Stimulated activated CD4-positive, alpha-beta T cell treated with anti-CD3 and anti-CD28 coated beads, TNF-alpha, amount 100 ng/mL, for 48 hours (primary cell): ENCODE measurements at places on chromosomes 16 and 17.

DNA sequence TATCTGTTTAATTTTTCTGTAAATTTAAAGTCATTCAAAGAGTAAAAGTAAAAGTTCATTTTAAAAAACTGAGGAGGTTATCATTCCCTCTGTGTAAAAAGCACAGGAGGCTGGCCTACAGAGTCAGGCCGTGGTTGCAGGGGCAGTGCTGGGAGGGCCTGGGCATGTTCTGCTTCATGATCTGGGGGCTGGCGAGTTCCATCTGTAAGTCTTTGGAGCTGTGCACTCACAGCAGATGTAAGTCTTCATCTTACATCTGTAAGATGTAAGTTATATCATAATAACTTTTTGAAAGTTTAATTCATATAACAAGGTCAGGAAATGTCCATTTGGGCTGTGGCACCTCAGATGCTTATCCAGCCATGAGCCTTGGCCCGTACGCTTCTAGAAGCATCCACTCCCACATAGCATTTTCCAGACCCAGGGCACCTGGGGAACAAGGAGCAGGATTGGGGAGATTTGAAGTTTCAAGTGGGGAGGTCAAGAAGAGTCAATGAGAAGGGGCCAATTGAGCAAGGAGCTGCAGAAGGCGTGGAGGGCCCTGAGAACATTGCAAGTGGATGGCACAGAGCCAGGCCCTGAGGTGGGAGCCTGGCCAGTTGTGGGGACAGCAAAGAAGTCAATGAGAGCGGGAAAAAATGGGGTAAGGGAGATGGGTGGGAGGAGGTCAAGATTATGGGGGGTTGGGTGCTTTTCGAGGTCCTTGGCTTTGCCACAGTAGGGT lies 54.1 kb downstream of the TNFRSF13B start:
- no peak for DNase-seq

DNA sequence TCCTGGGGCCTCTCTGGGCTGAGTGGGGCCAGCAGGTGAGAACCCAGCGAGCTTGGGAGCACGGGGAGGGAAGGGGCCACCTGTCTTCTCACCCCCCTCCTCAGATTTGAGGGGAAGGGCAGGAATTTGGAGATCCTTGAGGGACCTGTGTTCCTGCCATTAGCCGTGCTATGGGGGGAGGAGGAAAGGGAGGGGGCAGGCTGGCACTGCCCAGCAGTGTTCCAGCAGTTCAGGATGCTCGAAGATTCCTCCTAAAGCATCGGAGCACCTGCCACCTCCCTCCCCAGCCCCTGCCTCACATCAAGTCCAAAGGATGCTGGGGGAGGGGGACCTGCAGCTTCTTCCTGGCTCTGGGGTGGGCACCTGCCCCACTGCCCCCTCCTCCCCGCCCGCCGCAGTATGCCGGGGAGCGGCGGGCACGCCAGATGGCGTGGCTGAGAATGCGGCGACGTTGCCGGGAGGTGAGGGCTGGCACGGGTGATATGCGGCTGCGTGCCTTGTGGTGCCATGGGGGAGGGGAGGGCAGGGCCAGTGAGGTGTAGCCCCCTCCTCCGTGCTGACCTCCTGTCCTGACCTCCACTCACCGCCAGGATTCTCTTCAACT lies 4.7 kb upstream of the NEUROD2 start:
- DNase-seq, result no peak

GRCh38 chr17:43803758-43804157 lies 23.5 kb downstream of the CFAP97D1 start:
- DNase-seq, result no peak

DNA sequence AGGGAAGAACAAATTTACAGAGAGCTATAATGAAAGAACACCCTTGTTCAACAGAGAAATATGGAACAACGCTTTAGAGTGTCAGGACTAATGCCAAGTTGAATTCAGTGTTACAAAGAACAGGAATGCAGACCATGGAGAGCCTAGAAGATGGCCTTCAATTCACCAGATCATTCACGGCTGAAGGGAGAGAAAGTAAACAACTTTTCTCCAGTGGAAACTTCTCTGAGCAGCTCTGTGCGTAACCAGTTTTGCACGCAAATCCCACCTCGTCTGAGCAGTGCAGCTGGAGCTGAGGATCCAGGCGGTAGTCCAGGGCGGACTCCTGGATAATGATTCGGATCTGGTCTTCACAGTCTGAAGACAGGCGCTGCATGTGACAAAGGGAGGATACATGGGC lies 40.5 kb upstream of the CLEC18B start:
- DNase-seq, result no peak

GRCh38 chr17:51166198-51166986 lies at the start of gene NME2:
NME2 (plus strand) TSS chr17:51166411; CDS start chr17:51166831, 420 bp downstream.
- DNase-seq, result peak; percentile 38

DNA sequence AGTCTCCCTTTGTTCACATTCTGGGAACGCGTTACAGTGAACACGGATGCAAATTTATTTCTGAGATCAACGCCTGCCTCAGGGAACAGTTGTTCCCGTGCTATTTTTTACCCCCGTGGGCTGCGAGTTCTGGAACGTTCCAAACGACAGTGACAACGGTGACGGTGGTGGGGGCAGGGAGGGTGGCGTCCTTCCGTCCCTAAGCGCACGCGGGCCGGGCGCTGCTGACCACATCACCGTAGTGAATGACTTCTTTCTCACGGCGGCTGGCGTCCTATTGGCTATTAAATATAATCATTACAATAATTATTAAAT lies 45.1 kb upstream of the SSTR5 start:
- no peak for DNase-seq

DNA sequence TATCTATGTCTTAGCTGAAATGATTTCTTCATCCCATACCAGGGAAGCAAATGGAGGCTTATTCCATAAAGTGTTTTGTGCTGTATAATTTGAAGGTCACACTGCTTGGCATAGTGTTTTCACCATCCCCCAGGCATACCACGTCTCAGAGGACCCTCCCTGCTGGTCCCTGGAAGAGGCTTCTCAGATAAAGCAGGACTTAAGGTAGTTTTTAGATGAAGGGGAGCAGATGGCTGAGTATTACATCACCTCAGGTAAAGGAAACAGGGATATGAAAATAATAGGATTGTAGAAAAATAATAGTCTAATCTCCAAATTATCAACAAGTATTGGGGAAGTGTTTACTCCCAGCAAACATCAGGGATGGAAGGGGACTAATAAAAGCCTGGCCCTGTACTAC lies 7.3 kb upstream of the SMG1 start:
- no peak for DNase-seq

- DNase-seq, result no peak
Measured at GRCh38 chr17:39062846-39063680, 88.4 kb downstream of the PLXDC1 start.

DNA sequence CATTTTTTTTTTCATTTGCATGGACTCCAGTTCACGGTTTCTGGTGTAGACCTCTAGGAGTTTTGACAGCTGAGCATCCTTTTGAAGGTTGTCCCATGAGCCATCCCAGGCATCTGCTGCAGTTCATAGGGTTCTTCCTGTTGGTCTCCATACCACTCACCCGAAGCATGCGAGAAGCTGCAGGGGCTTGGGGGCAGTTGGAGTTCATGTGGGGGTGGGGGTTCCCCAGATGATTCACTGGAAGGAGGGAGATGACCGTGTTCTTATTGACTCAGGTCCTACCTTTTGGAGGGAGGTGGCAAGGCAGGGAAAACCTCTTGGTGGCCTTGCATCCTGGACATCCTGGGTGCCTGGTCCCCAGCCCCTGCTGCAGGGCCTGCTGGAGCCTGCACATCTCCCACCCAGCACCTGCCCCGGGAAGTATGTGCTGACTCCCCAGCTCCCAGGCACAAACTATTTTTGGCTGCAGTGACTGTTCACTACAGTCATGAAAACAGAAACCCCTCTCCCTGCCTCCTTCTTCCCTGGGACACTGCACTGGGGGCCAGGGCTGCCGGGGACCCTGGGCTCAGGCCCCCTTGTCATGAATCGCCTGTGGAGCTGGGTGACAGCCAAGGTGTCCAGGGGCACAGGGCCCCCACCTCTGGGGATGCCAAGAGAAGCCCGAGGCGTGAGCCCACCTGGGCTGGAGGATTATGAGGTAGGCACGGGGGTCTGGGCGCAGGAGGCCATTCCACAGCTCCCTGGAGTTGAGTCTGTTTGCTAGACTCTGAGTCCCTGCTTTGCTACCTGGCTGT lies 64.9 kb upstream of the LGALS9 start:
- peak; percentile 60 for DNase-seq

GRCh38 chr17:50027172-50027880 lies 28.6 kb upstream of the ITGA3 start:
- DNase-seq, result no peak

GRCh38 chr17:68422821-68423220 lies 34.5 kb downstream of the WIPI1 start:
- no peak for DNase-seq

GRCh38 chr16:9798474-9798873 lies 383.8 kb downstream of the GRIN2A start:
- DNase-seq, result no peak
